Activated CD4-positive, alpha-beta T cell treated with anti-CD3 and anti-CD28 coated beads, Interleukin-2, Interleukin-6, amounts not matched to agents 100 ng/mL and 50 ng/mL, durations not matched to agents 16 hours and 8 hours (primary cell): ENCODE measurements at places on chromosomes 3 and 15.

DNA sequence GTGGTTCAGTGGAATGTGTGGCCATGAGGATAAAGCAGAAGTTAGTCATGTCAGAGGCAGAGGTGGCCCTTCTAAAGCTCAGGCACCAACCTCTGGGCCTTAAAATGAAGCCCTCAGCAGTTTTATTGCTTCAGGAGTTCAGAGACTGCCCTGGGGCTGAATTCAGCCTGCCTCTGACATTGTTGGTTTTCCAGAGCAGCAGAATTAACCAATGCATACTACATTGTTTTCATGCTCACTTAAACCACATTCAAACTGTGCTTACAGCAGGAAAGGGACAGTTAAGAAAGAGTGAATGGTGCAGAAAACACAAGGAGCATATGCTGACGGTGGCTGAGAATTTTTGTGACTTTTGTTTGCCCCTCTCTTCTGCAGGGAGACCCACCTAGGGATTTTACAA lies 320.2 kb downstream of the CHST2 start:
- no peak for DNase-seq

DNA sequence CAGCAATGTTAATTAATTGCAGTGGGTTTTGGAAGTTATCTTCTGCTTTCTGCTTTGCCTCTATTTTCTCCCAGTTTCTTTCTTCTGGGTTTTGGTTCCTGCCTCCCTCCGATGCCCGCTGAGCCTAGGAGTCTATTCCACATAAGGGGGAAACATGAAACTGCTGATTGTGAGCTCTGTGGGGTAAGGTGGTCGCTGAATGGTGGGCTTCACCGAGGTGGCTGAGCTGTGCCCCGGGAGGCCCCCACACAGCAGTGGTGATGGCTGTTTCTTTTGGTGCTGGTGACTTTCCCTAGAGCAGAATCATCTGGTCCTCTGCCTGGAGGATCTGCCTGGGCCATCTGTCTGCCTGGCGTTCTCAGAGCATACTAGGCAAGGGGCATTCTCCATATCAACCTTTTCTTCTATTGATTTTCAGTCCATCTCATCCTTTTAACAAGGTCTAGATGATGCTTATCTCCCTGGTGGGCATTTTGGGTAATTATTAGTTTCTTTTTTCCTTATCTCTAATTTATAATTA lies 68.8 kb upstream of the ATP2B2 start:
- no peak for DNase-seq

DNA sequence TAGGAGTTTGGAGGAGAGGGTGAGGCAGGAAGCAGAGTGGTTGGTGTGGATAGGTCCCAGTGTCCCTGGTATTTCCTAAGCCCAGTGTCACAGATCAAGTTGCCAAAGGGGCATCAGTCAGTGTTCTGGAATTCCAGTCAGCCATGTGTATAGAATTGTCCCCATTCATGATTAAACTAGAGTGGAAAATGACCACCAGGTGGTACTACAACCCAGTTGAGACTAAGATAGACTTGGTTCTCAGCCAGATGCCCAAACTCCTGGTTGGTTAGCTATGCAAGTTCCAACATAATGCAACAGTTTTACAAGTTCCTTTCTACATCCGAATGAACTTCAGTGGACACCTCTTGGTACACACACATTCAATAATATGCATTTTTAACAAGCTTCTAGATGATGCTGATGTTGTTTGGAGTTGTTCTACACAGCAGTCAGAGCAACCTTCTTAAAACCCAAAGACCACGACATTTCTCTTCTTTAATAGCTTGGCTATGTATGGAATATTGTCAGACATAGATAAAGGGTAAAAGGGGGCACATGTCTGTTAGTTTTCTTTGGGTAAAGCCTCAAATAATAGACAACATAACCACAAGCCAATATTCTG lies 8.4 kb upstream of the ATR start:
- peak; percentile 54 for DNase-seq

DNA sequence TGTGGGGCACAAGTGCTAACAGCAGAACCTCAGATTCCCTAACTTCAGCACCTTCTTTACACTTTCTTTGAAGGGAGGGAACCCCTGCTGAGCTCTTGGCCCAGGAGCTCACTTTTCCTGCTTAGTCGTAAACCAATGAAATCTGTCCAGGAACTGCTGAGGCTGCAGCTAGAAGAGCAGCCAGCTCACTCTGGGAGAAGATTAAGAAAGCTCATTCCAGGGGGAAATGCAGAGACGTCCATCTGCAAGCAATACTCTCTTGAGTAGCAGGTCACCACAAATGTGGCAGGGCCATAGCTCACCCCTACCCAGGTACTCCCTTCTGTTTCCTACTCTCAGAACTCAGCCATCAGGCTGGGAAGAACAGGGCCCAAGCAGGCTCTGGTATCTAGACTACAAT lies 103.3 kb downstream of the WDR76 start:
- no peak for DNase-seq

DNA sequence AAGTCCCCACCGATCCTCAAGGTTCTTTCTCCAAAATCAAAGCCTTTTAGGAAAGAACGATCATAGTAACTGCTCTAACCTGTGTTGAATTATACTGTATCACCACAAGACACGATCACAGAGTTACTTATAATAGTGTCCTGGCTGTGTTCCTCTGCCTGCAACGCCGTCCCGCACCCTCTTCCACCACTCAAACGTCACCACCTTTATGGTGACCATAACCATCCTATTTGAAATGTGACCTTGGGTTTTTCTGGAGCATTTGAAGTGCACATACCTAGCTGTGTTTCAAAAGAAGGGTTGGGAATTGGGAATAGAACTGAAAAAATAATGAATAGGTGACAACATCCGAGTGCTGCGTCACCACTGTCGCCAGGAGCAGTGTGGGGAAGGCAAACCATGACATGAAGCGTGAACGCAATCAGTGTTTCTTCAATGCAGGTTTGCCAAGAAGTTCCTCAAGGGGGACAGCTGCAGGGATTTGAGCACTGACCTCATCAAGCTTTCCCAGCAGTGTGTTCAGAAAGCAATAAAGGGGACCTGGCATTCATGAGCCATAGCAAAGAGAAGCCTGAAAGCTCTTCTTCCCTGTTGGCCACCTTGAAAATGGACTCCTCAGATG lies 769 bp upstream of the SELENOS start:
- DNase-seq, result no peak

- no peak for DNase-seq
Measured at GRCh38 chr3:14282001-14282705, 103.5 kb downstream of the LSM3 start.

DNA sequence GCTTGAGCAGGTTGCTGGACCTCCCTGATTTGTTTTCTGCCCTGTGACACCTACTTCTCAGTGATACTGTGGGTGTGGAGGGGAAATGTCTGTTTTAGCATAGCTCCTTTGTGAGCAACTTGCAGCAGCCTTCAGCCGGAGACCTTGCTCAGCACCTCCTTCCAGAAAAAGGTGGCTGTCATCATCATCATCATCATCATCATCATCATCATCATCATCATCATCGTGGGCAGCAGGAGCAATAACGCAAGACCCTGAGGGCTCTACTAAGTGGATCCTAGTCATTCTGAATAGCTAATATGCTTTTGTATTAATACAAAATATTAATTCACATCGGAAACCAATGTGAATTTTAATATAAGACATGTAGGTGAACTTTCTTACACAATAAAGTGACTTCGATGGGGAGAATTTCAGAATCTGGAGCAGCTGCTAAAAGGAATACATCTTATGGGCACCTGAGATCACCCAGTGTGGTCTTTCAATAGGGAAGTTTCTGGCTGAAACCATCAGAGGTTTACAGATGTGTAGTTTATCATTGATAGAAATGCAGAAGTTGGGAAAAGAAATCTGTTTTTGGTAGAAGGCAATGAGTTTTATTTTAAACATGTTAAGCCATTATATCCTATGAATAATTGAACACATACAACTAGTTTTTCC lies 8.6 kb downstream of the GABRR3 start:
- DNase-seq, result no peak

GRCh38 chr15:37758412-37758811 lies 176.0 kb upstream of the TMCO5A start:
- no peak for DNase-seq

DNA sequence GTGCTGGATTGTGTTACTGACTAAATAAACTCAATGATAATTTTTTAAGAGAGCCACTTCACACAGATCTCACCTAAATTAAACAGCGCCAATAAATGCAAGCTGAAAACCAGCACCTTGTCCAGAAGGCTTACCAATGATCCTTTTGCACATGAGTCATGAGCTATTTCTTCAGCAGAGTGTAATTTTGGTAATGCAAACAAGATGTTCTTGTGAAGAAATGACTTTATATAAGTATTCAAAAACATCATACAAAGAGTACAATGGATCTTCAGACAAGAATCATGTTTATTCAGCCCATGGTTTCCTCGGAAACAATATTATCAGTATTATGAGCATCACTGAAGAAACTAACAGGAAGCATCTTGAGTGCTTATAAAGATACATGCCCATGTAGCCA lies 263.8 kb upstream of the UBE2E2 start:
- DNase-seq, result no peak

GRCh38 chr3:124206225-124207055 lies 214.5 kb upstream of the ROPN1 start:
- DNase-seq, result no peak

DNA sequence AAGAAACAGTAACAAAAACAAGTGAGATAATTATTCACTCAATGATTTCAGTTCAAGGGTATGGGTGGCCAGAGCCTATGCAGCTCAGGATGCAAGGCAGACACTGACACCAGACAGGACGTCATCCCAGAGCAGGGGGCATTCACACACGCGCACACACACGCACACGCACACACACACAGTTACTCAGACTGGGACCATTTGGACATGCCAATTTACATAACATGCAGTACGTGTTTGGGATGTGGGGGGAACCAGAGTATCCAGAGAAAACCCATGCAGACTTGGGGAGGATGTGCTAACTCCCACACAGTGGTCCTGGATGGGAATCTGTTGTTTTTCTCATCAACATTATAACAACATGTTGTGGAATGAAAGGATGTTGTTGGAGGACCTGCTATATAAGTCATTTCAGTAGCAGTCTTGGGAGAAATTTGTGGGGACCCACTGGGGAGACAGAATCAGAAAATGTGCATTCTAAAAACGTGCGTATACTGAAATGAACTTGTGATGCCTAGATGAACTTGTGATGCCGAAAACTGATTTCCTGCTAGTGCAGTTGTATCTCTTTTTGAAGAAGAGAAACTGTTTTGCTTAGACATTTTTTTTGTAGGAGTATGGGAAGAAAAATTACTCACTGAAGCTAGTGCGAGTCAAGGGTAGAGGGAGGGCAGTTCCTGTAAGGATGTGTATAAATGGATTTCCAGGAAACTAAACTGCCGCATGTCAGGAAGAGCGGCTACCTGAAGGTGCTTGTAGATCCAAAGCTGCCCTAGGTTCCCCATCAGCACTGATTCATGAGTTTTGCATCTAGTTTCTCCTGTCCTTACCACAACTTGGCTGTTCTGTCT lies 25.2 kb downstream of the CD200 start:
- peak; percentile 18 for DNase-seq

GRCh38 chr15:51692154-51692553 lies 10.9 kb downstream of the SCG3 start:
- no peak for DNase-seq

DNA sequence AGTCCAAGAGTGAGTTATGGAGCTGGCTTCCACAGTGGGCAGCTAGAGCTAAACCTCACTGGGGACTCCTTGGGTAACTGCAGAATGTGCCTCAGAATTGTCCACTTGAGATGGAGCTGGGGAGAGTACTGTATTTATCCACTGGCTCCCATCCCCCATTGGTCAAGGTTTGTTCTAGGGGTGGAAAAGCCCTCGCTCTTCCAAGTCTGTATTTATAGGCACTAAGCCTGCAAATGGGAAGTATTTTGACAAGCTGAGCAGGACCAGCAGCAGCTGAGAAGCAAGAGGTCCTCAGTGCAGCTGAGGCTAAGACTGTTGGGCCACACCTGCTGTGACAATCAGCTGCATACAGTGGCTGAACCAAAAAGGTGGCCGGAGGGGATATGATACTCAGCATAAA lies 5.8 kb downstream of the USP13 start:
- no peak for DNase-seq

DNA sequence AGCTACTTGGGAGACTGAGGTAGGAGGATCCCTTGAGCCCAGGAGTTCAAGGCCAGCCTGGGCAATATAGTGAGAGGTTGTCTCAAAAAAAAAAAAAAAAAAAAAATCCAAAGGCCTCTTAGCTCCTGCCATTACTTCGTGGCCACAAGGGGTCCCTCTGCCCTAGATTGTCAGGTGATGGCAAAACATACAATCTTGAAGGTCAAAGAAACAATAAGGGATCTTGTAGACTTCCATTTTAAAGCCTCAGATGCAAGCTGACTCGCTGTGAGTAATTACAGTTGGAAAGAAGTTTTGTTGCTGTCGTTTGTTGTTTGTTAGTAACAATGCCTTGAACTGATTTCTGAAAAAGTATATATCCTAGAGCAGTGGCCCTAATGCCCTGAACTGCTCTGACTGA lies 55.9 kb upstream of the PLCL2 start:
- DNase-seq, result peak; percentile 44

- no peak for DNase-seq
Measured at GRCh38 chr3:32841867-32842470, 24.2 kb downstream of the TRIM71 start.

GRCh38 chr15:29139540-29140459 lies 129.8 kb downstream of the NSMCE3 start:
- DNase-seq, result peak; percentile 73

- no peak for DNase-seq
Measured at GRCh38 chr3:151726016-151726415, 7.7 kb upstream of the AADACL2 start.

GRCh38 chr3:71456826-71457225 lies 126.7 kb downstream of the FOXP1 start:
- no peak for DNase-seq

DNA sequence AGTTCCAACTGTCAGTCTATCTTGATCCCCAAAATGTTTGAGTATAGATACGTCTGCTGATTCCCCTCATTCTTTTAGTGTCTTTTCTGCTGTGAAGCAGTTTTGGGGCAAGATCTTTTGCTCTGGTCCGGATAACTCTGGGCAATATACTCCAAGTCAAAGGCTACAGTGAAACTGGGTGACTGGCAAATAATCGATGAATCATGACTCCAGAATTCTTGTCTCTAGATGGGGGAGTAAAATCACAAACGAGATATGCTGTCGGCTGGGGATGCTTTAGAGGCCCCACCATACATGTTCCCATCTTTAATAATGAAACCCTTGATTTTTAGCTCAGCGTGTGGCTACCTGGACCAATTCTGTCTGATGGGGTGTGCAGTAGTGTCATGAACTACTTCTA lies 76.5 kb downstream of the KLF13 start:
- no peak for DNase-seq

GRCh38 chr3:157040456-157040855 lies 119.5 kb downstream of the CCNL1 start:
- DNase-seq, result no peak

DNA sequence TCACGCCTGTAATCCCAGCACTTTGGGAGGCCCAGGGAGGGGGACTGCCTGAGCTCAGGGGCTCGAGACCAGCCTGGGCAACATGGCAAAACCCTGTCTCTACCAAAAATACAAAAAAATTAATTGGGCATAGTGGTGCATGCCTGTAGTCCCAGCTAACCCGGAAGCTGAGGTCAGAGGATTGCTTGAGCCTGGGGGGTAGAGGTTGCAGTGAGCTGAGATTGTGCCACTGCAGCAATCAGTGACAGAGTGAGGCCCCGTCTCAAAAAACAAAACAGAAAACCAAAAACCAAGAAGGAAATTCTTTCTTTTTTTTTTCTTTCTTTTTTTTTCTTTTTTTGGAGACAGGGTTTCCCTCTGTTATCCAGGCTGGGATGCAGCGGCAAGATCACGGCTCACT lies 3.5 kb downstream of the SPATA12 start:
- no peak for DNase-seq
